ENCODE measurements at places on chromosomes 7 and 10.

GRCh38 chr10:70858759-70859158, 29.6 kb downstream of the PCBD1 start:
- no peak for DNase-seq

DNA sequence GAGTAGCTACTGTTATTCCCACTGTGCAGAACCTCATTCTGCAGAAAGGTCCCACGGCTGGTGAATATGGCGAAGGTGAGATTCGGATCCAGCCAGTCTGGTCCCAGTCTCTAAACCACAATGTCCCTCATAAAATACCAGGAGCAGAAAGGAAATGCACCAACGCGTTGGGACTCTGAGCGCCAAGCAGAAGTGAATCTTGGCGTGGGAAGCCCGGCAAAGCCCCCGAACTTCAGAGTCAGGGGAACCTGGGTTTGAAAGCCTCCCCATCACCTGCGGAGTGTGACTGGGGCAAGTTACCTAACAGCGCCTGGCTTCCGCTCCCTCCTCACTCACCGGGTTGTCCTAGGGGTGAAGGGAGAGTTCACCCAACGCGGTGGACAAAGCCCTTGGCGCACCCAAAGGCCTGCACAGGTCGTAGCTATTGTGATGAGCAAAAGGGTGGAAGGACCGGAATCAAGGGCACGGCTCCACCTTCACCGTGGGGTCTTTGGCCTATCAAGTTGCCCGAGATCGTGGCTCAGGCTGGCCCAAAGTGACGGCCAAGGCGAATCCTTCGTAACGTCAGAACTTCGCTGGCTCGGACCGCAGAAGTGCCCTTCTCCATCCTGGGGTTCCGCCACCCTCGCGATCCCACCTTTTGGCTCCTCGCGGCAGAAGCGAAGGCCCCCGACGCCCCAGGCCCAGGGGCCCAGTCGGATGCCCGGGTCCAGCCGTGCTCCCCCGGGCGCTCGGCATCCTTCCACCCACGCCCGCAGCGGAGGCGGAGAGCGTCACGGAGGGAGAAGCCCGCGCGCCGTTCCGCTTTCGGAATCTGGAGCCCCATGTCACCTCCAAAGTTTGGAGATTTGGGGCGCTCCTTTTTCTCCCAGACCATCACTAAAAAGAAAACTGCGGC, 811 bp downstream of the RGS10 start:
- peak; percentile 13 for DNase-seq

DNA sequence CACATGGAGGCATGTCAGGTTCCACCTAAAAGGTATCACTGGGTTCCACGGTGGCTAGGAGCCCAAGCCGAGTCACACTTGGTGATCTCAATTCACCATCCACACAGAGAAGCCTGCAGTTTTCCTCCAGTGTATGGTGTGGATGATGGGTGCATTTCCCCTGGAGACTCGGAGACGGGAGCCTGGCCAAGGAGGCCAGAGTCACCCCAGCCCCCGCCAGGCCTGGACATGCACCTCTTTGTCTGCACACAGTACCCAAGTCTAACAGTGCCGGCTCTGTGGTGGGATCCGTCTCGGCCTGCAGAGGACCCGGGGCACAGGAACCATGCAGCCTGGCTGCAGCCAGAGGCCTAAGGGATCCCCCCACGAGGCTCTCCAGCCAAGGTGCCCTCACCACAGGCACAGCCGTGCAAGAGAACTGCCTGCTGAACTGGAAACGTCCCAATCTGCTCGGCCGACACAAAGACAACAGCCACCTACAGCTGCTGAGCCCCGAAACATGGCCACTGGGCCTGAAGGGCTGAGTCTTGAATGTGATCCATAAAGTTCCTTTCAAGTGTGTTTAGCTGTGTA, 75.2 kb downstream of the DIP2C start:
- DNase-seq: no peak

GRCh38 chr10:26378861-26379294, 59.3 kb upstream of the APBB1IP start:
- no peak for DNase-seq

GRCh38 chr7:69318794-69319193, 279.5 kb upstream of the AUTS2 start:
- DNase-seq: no peak

- no peak for DNase-seq
Measured at GRCh38 chr10:89399956-89400355, 7.5 kb downstream of the IFIT1 start.

All from nucleus accumbens (tissue), 56 donors.